GM18507 (cell line): ENCODE measurements at places on chromosomes 3 and 15.

GRCh38 chr3:2929574-2929973 is 180.6 kb downstream of the IL5RA start:
- DNase-seq: no peak

DNA sequence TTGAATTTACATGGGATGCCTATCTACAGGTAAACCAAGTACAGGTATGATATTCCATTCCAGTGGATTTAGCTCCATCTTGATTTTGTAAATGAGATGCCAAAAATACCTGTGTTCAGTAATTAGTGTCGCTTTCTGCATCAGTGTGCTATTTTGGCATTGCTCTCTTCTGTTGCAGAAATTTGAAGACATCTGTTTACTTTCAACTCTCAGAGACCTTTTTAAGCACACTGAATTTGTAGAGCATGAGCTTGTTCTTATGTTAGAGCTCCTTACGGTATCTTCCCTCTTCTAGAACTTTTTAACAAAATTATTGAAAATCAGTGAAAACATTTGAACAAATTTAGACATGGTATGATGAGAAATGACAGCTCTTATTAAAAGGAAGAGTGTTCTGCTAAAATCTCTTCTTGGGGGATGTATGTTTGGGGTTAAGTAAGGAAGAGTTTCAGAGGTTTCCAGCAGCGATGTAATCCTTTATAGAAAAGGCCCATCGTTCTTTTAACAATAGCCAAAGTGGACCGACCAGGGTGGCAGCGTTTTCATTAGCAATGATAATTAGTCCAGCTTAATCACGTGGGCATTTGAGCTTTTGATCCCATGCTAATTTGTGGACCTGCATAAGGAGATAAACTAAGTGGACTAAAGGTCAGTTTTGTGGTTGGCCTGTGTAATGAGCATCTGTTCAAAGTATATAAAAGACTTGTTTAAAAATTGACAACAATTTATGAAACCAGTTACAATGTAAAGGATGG is 385.4 kb downstream of the PTPRG start:
- DNase-seq: no peak

GRCh38 chr3:110774496-110775265 is 296.9 kb upstream of the NECTIN3 start:
- no peak for DNase-seq

DNA sequence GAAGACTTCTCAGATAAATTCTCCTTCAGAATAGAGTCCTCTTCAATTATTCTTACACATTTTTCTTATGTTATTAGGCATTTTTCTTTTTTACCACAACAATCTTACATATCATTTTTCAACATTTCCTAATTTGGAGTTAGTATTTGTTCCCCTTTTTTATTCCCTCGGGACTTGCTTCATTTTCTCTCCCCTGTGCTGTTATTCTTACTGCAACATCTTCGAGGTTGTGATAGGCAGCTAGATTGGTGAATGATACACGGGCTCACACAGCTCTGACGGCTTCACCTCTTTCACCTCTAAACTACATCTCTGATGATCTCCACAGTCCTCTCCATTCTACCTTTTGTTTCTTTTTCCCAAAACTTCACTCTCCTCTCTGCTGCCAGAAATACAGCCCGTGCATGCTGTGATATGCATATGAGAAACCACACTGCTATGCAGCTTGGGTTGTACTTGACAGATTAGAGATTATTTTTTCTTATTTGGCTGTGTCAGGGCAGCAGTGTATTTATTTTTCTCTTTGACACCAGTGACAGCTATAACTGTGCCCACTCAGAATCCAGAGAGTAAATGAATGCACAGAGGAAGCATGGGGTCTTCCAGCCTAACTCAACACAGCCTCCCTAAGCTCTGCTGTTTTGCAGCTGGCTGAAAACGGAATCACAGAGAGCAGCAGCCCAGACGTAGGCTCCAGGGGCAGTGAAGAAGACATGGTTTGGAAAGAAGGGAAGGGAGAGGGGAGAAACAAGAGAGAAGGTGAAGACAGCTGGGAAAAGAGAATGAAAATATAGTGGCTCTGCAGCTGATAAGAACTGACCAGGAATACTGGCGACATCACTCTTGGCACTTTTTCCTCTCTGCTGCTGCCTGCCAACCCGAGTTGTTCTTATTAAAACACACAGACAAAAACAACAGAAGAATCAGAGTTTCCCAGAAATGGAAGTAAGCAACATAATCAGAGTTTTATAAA is 61.8 kb downstream of the SLC9A9 start:
- DNase-seq: no peak

GRCh38 chr3:37338500-37338899 is 164.1 kb upstream of the LRRFIP2 start:
- no peak for DNase-seq

- no peak for DNase-seq
Observed at GRCh38 chr3:54681706-54682105, 246.2 kb downstream of the LRTM1 start.

DNA sequence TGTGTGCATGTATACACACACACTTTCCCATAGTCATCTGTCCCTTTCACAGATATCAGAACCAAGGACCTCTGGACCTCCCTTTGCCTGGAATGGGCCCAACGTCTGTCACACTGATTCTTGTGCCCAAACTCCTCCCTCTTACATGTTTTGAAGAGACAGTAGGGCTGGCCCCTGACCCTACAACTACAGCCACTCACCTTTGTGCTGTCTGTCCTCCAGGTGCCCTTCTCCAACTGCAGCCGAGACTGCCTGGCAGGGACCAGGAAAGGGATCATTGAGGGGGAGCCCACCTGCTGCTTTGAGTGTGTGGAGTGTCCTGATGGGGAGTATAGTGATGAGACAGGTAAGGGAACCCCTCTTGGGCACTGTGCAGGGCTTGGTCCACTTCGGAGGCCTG is 43.2 kb upstream of the CSTA start:
- no peak for DNase-seq

GRCh38 chr3:46520531-46520930 is 22.8 kb downstream of the RTP3 start:
- no peak for DNase-seq

DNA sequence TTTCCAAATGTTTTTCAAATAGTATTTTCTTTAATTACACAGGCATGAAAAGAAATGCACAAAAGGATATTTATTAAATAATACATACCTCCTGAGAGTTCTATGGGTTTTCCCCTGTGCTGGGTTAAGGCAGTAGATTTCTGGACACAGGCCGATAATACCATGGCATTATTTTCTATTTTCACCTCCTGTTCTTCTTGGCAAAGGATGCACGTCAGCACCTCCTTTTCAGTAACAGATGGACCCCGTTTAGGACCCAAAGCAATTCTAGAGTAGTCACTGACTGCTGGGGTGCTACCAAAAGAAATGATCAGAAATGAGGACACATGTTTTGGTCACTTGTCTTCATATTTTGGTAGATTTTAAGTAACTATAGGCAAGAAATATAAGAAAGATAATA is 86.4 kb upstream of the TTBK2 start:
- no peak for DNase-seq

DNA sequence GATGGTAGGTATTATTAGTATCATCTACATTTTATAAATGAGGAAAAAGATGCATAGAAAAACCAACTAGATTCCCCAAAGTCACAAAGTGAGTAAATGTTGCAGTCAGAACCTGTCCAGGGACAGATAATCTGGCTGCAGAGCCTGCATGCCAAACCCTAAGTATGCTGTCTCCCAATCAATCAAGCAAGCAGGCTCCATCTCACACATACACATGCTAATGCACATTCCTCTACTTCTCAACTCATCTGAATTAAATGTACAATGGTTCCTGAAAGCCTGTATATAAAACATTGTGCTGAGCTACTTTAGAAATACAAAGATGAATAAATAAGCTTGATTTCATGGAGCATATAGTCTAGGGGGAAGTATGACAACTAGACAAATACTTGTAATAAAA is 101.0 kb downstream of the CBLB start:
- no peak for DNase-seq

GRCh38 chr15:44836094-44836493 is 99.8 kb downstream of the TRIM69 start:
- no peak for DNase-seq

- no peak for DNase-seq
Observed at GRCh38 chr15:39260391-39260790, 320.5 kb upstream of the THBS1 start.

DNA sequence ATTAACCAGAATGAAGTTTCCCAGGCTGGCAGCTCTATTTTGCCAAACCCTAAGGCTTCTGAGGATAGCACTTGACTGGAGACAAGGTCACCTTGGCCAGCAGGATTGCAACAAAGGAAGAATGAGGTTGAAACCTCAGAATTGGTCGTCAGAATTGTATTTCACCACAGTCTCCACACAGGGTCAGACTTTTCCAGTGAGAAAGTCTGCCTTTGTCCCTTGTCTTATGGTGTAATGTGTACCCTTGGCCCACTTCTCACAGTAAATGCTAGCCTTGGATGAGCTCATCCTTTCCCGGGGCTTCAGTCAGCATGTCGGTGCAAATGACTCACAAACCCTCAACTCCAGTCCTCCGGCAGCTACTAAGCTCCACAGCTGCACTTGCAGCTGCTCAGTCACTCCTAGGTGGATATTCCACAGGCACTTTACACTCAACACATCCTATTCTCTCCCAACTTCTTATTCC is 19.7 kb downstream of the SSR3 start:
- no peak for DNase-seq

- no peak for DNase-seq
Observed at GRCh38 chr3:156725682-156726081, 51.3 kb downstream of the TIPARP start.
